Stimulated activated CD8-positive, alpha-beta memory T cell treated with anti-CD3 and anti-CD28 coated beads, Interleukin-4, amount 100 ng/mL, for 1 hour (primary cell): ENCODE measurements at places on chromosomes 11 and 22.

GRCh38 chr11:46112961-46113607 is 8.2 kb downstream of the PHF21A start:
- DNase-seq, result no peak

DNA sequence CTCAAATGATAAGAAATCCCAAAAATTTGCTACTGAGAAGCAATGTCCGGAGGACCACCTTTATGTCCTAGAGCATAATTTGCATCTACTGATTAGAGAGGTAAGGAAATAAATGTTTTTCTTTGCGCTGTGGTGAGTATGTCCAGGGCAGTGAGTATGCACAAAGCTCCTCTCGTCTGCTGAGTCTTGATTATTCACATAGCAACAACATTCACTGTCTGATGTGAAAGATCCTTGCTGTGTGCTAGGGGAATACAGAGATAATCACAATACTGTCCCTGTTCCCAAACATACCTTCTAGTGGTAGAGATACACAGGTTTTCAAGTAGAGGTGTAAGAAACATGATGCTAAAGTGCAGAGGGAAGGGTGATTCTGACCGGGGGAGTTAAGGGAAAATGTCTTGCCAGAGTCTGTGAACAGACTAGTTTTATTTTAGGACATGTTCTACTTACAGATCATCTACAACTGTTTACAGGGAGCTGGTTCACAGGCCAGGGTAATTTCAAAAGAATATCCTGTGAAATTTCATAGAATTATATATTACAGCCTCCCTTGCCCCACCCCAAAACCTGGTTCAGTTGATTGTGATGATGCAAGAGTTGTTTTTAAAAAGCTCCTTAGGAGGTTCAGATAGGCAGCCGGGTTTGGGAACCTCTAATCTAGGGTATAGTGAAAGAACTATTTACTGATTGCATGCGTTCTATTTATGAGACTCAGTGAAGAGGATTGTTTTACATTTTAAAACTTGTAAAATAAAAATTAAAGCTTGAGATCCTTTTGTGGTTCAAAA is 12.6 kb downstream of the MED17 start:
- DNase-seq, result no peak

DNA sequence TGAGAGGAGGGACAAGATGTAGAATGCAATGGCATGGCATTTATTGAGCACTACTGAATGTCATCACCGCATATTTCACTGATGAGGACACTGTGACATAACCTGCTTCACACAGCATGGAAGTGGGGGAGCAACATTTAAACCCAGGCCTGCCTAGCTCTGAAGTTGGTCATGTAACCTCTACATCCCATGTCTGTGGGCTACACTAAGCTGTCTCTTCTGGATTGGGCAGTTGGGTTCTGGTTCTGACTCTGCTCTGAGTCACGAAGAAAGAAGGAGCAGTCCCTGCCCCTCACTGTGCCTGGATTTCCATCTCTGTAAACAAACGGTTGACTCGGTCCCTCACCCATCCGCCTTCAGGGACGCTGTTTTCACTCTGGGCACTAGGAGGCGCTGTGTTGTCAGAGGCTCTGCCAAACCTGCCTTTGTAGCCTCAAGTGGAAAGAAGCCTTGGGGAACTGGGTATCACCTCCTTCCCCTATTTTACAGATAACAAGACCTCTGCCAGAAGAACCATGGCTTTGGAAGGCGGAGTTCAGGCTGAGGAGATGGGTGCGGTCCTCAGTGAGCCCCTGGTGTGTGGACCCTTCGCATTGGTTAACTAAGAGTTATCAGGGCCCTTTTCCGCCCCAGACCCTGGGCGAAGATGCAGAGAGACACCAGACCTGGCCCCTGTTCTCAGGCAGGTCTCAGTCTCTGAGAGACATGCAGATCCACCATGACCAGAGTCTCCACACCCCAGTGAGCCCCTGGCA is 12.7 kb upstream of the ARHGEF17 start:
- peak; percentile 49 for DNase-seq

- DNase-seq, result no peak
Observed at GRCh38 chr11:27085605-27086004, 45.0 kb downstream of the BBOX1 start.

GRCh38 chr11:106021181-106021966 is 666 bp downstream of the MSANTD4 start:
- DNase-seq, result no peak

- no peak for DNase-seq
Observed at GRCh38 chr11:3627291-3627690, 14.5 kb downstream of the ART5 start.

DNA sequence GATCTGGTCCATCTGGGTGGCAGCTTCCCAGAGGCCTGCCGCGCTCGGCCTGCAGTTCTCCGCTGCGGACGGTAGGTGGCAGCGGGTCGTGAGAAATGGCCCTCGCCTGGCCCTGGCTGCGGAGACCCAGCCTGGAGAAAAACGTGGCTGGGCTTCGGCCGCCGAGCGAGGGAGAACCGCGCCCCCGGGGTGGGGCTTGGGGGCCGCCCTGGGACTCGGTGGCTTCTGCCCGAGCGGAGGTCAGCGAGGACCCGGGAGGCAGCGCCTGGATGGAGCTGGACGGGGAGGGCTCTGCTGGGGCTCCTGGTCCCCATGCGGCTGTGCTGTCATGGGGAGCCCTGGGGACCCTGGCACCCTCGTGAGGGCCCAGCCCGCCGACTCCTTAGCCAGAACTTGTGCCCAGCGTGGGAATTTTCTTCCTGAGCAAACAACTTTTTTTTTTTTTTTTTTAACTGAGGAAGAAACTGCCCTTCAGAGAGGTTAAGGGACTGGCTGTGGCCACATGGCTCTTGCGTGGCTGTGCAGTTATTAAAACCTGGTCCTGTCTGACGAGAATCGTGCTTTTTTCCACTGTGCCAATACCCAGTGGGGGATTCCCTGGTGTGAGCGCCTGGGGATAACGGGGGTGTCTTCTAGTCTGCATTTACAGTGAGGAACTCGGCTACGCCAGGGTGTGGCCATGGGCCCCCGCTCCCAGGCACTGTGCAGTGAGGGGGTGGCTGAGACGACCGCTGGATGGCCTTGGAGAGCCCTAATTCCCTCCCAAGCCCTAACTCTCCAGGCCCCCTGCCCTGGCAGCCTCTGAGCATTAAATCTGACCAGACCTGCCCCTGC is 535.6 kb downstream of the INSC start:
- DNase-seq, result no peak

- DNase-seq, result no peak
Observed at GRCh38 chr22:36894266-36894665, 19.2 kb upstream of the CSF2RB start.

GRCh38 chr11:79578116-79578515 is 137.3 kb upstream of the TENM4 start:
- DNase-seq, result no peak

- DNase-seq, result no peak
Observed at GRCh38 chr11:19276859-19277808, 36.4 kb upstream of the E2F8 start.

DNA sequence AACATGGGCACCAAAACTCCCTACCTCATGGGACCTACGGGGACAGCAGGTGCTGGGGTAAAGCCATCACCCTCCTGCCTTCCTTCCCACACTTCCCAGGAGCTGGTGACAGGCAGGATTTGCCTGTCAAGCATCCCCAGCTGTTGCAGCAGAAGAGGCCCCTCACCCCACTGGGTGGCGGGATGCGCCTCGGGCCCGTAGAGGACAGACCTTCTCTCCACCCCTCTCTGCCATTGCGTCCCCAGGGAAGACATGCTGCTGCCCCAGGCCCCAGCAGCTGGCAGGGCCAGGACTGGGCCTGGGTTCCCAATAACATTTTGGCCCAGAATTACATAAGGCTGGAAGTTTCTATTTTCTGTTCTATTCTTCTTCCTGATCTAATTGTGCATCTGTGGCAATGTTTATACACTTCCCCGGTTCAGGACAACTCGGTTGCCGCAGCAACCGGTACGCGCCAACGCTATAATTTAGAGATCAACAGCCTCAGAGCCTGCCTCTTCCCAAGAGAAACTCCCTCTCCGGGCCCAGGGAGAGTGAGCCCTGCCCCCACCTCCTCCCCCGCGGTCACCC is 25.4 kb downstream of the KCNJ4 start:
- DNase-seq, result no peak

DNA sequence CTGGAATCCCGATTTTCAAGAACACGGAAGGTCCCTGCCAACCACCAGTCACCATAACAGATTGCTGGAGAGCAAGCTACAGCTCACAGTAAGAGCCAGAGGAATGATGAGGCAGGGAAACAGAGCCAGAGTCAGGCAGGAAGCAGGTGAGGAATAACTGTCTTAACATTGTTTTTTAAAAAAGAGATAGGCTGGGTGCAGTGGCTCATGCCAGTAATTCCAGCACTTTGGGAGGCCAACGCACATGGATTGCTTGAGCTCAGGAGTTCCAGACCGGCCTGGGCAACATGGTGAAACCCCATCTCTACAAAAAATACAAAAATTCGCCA is 13.5 kb upstream of the CASTOR1 start:
- no peak for DNase-seq

DNA sequence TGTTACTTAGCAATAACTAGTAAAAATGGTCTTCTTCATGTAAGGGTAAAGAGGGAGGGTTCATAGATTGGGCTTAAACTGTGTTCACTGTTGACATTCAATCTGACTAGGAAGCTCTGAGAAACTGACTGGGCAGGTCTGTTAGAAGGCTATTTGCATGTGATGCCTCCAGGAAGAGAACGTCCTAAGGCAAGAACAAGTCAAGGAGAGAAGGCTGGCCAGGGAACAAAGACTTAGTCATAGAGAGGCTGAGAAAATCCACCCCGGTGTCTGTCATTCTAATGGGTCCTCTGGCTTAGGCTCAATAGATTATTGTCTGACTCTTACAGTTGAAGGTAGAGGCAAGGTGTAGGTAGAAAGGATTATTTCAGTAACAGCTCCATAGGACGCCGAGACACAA is 50.3 kb upstream of the CD44 start:
- DNase-seq, result no peak

GRCh38 chr22:31566484-31566883 is 70.1 kb downstream of the SFI1 start:
- DNase-seq, result no peak

- no peak for DNase-seq
Observed at GRCh38 chr11:118914987-118915386, 10.7 kb downstream of the BCL9L start.

- DNase-seq, result no peak
Observed at GRCh38 chr11:78293536-78293935, 104.8 kb downstream of the USP35 start.

DNA sequence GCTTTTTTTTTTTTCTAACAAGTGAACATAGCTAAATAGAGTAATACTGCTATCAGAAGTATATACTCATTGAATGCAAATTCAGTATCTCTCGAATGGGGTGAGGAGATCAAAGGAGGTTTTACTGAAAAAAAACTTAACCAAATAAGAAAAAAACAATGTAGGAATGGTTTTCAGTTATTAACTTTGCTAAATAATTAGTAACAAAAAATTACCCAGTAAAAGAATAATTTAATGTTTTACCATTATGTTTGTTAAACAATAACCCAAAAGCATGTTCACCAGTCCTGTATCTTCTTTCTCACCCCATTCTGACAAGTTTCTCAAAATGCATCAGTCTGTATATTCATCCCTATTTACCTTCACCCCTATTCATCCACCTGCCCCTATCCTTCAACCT is 22.6 kb upstream of the CTSC start:
- no peak for DNase-seq

DNA sequence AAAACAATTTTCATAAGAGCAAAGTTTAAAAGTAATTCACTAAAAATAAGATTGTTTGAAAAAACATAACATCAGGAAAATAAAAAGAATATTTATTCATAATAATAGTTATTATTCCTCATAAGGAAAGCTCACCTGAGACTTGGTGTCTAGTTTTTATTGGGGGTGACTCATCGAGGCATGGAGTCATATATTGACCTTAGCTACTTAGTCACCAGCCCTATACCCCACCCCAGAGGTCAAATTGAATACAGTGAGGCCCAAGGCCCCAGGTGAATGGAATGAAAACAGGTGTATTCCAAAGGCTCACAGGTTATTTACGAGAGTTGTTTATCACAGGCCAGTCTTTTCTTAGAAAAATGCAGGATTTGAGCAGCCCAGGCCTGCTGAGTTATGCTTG is 36.9 kb downstream of the CNTF start:
- no peak for DNase-seq
